ENCODE measurements at places on chromosomes 7 and 10.

DNA sequence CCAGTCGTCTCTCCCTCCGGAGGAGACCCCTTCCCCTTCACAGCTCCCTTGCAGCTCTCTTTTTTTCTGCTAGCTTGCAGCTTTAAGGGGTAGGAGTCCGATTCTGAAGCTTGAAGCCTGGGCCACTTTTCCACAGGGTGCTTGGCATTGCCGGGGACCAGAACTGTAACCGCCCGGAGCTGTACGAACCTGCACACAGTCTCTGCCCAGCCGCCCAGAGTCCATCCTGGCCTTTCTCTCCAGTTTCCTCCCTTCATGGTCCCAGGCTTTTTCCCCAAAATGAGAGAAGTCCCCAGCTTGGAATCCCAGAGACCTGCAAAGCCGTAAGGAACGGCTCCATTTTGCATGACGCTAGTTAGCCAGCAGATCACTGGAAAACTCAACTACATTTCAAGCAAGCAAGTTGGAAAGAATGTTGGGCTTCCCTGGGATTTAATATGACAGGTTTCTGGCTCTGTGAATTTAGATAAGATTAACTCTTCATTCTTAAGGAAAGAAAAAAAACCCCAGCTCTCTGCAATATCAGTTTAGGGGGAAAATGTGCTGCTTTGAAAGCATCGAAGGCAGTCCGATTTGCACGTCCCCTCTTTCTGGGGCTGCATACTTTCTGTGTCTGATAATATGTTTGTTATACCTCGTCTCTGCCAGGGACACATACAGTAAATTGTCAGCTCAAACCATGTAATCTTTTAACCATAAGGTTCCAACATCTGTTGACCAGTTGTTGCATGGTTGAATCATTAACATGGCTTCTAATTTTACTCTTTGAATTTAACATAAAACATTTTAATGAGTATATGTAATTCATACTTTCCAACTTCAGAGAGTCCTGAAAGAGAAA lies 190.0 kb upstream of the LYZL2 start:
- DNase-seq, result no peak

DNA sequence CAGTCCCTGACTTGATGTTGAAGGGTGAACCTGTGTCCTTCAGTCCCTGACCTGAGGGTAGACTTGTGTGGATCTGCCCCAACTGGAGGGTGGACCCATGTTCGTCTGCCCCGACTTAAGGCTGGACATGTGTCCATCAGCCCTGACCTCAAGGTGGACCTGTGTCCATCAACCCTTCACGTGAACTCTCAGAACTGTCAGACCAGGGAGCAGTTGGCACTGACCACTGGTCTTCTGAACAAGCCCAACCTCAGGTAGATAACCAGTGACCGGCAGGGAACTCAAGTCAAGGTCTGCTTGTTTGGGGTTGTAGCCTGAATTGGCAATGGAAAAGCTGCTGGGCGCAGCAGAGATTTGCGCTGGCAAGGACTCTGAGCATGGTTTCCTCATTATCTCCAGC lies 96.5 kb downstream of the ADCY1 start:
- no peak for DNase-seq

GRCh38 chr7:684416-684815 lies 42.1 kb upstream of the DNAAF5 start:
- no peak for DNase-seq

- no peak for DNase-seq
Observed at GRCh38 chr7:56091591-56091990, 1.2 kb downstream of the PHKG1 start.

GRCh38 chr7:50594734-50595485 lies 29.7 kb upstream of the DDC start:
- DNase-seq, result no peak

- DNase-seq, result no peak
Observed at GRCh38 chr7:102320601-102321350, 34.1 kb downstream of the SH2B2 start.
